ENCODE measurements at places on chromosomes 2 and 18.

DNA sequence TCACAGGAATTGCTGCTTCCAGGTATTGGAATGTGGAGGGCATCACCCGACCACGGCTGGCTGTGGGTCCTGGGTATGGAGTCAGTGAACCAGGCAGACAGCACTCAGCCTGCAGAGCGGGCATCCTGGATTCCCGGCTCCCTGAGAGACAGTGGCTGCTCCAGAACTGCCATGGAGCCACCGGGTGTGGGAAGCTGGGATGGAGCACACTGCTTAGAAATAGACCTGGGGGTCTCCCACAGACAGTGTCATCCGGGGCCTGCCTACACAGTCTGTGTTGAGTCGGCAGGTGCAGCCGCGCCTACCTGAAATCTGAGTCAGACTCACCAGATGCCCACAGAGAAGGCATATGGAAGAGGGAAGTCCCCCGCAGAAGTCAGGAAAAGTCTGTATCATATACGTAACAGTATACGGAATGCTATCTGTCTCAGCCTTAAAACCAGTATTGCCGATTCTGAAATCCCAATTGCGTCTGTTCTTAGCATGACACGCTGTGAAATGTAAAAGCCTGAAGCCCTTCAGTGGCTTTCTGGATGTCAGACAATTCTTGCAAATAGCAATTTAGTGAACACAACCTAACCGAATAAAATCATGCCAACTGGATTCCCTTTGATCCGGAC, 509.7 kb upstream of the MYT1L start:
- no peak for DNase-seq

- DNase-seq, result no peak
Measured at GRCh38 chr18:10381516-10381915, 72.9 kb upstream of the APCDD1 start.

GRCh38 chr2:74532222-74532621, 2.5 kb downstream of the HTRA2 start:
- no peak for DNase-seq

DNA sequence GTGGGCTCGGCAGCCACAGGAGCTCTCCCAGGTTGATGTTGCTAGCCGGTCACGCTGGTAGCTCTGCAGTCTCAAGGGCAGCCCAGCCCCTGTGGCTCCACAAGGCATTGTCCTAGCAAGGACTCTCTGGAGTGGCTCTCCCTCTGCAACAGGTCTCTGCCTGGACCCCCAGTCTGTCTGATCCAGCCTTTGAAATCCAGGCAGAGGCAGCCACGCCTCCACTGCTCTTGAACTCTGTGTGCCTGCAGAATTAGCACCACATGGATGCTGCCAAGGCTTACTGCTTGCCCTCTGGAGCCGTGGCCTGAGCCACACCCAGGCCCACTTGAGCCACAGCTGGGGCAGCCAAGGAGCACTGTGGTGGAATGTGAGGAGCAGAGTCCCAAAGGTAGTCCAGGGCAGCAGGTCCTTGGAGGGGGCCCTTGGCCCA, 43.0 kb upstream of the FAHD2A start:
- DNase-seq, result no peak

GRCh38 chr2:31255911-31256571, 22.1 kb downstream of the EHD3 start:
- no peak for DNase-seq
